ENCODE measurements at places on chromosomes 6 and 20. TPM values are rescaled to one million over a fixed set of nuclear protein-coding genes. Genes with fewer than 3 reads are reported as not detected.

GRCh38 chr20:18048176-18048575 is 9.5 kb downstream of the OVOL2 start:
- DNase-seq: no peak

HSPA12B gene
- polyA plus RNA-seq: 21.8 TPM

- no peak for DNase-seq
Observed at GRCh38 chr20:60764771-60765170, 487.3 kb upstream of the CDH4 start.

FNDC11 gene
- 0.81 TPM for polyA plus RNA-seq

- no peak for DNase-seq
Observed at GRCh38 chr20:38217791-38218565, 42.6 kb downstream of the KIAA1755 start.

DNA sequence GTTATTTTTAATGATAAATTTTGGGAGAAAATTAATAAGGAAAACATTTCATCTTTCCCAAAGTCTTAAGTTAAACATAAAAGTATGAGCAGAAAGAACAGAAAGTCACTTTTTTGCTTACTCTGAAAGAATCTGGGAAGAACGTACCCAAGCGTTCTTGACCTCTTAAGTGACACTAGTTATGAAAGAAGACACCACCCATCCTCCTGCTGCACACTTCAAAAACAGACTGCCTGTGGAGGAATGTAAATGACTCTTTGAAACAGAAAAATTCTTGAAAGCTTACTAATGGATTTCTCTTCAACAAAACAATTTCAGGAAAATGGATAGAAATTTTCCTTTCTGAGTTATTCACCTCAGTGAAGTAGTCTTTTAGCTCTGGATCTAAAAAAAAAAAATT is 227.7 kb downstream of the MEI4 start:
- no peak for DNase-seq

DNA sequence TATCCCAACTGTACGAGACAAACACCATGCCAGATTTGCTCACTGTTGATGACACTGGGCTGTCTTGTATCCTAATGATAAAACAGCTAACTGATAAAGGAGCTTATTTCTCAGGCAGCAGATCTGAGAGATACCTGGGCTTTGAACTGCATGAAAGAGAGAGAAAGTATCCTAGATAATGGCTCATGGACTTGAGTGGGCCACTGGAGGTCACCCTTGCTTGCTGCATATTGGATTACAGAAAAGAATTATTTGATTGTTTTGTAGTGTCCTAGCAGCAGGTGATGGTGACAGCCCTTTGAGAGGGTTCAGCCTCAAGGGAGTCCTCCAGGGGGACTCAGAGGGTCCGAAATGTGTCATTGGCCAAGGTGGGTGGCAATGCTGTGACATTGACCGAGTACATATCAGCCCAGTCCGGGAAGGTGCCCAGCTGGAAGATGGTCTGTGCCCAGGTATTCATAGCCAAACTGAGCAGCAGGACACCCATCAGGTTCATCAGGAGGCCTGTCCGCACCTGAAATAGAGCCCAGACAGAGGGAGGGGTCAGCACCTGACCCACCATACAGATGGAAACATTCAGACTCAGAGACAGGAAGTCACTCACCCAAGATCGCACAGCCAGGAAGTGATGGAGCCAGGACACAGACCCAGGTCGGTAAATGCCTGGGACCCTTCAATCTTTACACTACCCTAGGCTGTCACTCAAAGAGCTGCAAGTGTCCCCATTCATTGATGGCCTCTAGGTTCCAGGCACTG is 9.4 kb upstream of the OCSTAMP start:
- DNase-seq: no peak

PROKR2 gene
- not detected for polyA plus RNA-seq

PLEKHG1 gene
- polyA plus RNA-seq: 34.2 TPM

RNF144B gene
- polyA plus RNA-seq: 20.7 TPM

- no peak for DNase-seq
Observed at GRCh38 chr6:136969433-136969832, 47.3 kb downstream of the SLC35D3 start.

GRCh38 chr6:43428874-43429273 is 1.5 kb downstream of the ABCC10 start:
- DNase-seq: no peak

DNA sequence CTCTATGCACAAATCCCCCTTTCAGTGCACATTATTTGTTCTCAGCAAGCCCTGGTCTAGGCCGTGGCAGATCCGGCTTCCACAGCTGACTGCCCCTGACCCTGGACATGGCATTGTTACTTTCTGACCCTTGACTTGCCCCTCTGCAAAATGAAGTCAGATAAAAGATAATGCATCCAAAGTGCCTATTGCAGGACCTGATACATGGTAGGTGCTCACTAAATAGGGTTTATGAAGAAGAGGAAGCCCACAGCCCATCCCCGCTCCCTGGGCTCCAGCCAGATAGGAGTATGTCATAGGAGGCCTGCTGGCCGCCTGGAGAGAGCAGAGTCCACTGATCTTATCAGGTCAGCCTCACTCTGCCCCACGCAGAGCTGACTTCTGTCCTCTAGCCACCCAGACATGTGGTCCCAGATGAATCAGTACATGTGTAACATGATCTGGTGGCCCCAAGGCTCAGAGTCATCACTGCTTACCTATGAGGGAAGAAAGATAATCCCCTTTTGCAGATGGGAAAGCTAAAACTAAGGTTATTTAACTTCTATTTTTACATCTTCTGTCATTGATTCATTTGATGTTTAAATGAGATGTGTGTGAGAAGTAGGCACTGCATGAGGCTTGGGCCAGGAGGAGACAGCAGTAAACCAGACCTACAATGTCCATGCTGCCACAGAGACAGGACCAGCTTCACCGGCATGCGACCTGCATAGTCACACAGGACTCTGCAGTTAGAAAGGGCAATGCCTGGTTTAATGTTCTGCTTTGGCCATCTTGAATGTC is 20.4 kb downstream of the MAFB start:
- DNase-seq: no peak

DNA sequence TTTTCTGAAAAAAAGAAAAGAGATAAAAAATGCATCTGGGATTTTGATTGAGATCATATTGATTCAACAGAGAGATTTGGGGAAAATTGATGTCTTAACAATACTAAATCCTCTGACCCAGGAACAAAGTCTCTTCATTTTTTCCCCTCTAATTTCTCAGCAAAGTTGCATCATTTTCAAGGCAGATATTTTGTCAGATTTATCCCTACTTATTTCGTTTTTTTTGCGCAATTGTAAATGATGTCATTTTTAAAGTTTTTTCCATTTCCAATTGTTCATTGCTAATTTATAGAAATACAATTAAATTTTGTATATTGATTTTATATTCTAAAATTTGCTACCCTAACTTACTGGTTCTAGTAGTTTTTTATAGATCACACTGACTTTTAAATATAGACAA is 97.7 kb upstream of the TMEM170B start:
- no peak for DNase-seq

ZSCAN26 gene
- polyA plus RNA-seq: 34.4 TPM

TMEM74B gene
- polyA plus RNA-seq: 13.9 TPM

PAX1 gene
- not detected for polyA plus RNA-seq

DNA sequence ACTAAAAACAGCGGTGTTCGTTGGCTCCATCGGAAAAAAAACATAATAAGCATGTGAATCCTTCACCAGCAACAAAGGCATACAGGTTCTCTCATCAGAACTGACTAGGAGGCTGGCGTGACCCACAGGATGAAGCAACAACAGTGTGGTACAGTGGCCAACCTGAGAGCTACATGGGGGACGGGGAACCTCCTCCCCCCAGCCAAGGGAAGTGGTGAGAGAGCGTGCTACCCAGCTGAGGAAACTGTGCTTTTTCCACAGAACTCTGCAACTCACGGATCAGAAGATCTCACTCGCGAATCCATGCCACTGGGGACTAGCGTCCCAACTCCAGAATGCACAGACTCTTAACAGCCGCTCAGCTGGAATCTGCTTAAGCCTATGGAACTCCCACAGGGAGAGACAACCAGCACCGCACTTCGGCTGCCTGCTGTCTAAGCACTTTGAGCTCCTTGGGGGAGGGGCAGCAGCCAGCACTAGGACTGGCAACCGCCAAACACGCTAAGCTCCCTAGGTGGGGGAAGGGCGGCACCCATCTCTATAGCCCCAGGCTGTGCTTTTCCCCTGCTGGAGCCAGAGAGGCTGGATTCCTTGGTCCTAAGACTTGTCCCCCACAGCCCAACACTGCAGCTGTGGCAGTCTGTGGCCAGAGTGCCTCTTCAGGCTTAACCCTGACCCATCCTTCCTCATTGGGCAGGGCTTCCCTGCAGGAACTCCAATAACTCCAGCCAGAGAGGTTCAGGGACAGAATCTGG is 538.3 kb upstream of the BTBD3 start:
- no peak for DNase-seq

GSTA3 gene
- polyA plus RNA-seq: 1.0 TPM

DNA sequence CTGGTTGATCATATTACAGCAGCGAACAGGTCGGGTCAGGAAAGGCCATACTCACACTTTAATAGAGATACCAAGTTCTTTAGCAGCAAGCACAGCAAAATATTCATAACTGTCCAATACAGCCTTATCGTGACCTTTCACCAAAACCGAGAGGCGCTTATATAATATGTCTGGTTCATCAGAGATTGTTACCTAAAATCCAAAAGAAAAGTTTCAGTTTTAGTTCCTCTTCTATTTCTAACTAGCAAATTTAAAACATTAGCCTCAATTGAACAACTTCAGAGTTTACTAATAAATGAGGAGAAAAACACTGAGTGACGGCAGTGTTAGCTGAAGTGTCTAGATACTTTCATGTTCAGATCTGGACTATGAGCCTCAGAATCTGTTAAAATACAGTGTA is 5.9 kb downstream of the MRPS10 start:
- no peak for DNase-seq

DNA sequence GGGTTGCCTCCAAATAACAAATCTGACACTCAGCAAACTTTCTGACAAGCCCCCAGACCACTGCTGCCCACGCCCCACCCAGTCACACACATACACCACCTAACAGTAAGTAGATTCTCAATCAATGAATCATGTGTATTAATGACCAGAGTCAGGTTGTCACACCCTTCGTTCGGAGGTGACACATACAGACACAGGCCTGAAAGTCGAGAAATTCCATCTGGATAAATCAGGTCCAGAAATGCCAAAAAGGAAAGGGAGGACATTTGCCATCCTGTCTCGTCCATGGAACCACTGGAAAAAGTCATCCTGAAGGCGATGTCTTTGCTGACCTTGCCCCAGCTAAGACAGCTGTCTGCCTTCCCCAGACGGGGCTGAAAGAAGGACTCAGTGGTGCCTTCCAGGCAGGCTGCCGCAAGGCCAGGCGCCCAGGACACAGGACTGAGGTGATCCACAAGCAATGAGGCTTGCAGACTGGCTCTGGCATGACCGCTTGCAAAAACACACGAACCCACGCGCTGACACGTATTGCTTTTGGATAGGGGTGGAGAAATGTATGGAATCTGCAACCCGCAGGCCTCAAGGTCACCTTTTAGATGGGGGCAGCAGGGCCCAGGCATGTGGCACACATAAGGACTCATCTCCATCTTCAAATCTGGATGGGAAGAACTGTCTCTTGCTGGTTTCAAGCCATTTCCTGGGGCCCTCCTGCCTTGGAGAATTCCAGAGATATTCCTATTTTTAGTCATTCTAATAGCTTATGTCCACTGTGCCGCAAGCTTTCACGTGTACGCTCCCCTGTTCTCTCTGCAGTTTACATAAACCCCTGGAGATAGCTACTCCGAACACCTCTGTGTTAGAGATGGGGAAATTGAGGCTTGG is 9.0 kb downstream of the NFATC2 start:
- no peak for DNase-seq

DNA sequence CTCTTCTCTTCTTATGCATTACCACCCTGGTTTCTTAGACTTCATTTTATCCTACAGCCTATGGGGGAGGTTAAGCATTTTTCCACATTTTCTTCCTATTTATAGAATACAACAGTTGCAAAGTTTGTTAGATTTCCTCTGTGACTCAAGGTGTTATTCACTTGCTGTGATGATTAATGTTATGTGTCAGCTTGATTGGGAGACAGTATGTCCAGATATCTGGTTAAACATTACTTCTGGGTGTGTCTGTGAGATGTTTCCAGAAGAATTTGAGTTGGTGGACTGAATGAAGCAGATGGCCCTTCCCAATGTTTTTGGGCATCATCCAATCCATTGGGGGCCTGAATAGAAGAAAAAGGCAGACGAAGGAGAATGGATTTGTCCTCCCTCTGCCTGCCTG is 131.3 kb downstream of the C6orf118 start:
- DNase-seq: no peak

DNA sequence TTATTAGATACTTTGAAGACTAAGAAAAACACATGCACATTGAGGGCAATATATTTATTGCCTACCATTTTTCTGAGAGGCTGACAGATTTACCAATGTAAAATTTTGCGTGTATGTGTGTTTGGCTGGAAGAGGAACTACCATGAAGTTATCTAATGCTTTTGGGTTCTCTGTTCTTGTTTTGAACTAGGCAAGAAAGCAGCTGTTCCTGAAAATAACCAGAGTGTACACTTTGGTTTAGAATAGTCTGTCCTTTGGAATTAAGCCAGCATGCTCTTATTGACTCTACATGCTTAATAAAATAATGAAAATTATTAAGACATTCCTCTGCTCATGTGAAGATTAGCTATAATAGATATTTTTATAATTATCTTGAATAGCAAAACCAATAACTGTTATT is 129.2 kb downstream of the MYB start:
- no peak for DNase-seq

CRISP3 gene
- polyA plus RNA-seq: 0.29 TPM

WFDC5 gene
- not detected for polyA plus RNA-seq

DNA sequence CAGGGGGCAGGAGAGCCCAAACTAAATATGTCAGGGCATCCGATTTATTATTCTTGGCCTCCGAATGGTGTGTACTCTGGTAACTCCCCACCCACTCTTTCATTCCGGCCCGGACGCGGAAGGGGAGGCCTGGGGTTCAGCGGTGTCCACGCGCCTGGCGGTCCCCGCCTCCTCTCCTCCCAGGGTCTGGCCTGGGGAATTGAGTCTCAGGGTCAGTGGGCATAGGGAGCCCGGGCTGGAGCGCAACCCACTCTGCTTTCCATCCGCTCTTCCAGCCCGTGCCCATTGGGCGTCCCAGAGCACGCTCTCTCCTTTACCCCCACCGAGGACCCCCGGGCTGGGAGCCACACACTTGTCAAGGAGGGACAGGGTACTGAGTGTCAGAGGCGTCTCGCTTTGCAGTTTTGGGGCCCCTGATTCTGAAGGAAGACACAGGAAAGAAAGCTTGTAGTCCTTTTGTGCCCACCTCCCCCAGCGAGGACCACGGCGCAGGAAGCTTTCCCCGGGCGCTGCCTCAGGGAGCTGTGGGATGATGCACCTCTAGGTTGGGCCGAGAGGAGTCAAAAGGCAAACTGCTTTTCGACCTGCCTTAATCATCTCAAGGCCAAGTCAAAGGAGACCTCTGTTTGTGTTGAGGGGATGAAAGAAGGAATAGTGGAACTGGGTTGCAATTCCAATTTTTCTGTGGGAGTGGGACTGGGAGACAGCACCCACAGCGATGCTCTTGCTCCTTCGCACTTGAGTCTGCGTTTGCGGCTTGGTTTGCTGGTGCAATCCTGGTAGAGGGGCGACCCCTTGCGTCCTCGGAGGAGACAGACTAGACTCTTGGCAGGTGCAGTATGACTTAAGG is 2.5 kb downstream of the RSPO3 start:
- DNase-seq: no peak
